GM12892 (cell line): ENCODE measurements at places on chromosomes 2 and 18.

DNA sequence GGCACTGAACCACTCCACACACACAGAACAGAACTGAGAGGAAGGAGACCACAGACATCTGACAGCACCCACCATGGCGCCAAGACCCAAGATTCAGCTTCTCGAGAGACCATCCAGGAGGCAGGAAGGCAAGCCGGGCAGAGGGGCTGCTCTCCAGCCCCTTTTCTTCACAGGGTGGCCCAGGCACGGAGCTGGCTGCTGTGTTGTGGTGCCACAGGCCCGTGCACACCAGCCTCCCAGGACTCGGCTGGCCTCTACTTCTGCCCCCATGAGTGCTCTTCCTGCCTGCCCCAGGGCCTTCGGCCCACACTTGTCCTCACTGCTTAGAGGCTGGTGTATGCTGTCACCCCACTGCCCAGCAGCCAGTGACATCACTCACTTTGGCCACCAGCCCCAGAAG, 547.6 kb upstream of the RAB6C start:
- DNase-seq, result no peak

DNA sequence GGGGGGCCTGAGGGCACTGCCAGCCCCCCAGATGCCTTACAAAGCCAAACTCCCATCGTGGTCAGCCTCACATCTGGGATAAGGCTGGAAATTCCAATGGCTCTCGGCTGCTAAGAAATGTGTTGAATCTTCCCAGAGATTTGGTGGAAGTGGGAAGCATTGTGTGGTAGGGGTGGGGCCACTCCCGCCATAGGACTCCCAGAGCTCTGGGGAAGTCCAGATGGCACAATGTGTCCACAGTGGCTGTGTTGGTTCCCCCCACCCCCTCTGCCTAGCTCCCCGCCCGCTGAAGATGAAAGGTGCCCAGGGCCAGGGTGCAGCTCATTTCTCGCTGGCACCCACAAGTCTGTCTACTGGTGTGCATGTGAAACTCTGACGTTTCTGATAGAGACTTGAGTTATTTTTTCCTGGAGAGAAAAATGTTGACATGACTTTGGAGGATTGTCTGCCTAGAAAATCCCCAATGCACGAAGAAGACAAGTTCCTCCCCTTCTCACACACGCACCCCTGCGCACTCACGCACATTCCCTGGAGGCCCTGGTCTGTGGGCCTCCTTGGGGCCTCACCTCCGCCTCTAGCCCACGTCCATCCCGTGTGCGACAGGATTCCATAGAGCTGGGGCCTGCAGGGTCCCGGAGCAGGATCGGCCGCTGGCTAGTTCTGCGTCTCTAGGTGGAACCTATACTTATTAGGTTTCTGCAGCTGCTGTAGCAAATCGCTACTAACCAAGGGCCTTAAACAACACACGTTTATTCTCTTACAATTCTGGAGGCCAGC, 199.1 kb downstream of the ZFP36L2 start:
- DNase-seq, result no peak

DNA sequence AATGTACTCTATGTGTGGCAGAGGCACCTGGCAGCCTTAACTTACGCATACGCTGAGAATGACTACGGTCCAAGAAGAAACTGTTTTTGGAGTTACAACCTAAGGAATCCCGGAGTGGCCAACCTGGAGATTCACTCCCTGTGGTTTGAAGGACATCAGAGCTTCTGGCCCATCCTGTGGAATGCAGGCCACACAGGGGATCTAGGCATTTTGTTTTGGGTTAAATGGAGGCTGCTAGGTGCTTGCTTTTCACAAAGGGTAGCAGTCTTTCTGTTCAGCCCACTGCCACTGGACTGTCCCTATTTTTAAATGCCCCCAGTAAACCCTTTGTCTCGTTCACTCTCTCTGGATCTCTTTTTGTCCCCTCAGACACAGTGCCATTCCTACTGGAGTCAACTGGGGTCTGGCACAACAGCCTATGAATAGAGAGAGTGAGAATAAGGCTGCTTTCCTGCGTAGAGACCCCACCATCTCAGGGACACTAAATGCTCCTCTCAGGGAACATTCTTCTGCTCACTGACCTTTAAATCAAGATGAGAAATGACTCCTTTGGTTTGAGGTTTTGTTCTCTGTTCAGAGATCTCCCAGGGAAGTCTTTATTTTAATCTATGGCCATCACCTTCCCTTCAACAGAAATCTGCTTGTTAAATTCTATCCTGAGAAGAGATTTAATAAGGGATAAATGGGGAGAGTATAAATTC, 124.9 kb downstream of the B3GNT2 start:
- DNase-seq, result no peak

GRCh38 chr2:126849991-126850535, 48.6 kb upstream of the TEX51 start:
- no peak for DNase-seq

- no peak for DNase-seq
These were observed 70.3 kb downstream of the PPP1R1C start for GRCh38 chr2:182055993-182056392.

DNA sequence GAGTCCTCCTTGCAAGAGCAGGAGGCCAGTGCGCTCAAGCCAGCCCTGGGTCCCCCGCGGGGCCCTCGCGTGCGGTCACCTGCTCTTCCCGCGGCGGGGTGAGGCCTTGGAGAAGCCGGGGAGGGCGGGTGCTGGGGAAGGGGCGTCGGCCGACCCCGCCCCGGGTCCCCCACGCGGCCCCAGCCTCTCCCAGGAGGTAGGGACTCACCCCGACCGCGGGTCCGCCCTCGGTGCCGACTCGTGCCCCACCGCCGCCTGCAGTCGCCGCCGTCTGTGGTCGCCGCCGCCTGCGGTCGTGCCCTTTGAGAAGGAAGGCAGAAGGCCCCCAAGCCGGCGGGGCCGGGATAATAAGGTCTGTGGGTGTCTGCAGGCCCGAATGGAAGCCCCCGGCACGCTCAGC, 32.7 kb downstream of the SERPINB8 start:
- DNase-seq, result no peak

- no peak for DNase-seq
These were observed 22.1 kb downstream of the MROH2A start for GRCh38 chr2:233800208-233800607.

- no peak for DNase-seq
These were observed 213.4 kb downstream of the CDH20 start for GRCh38 chr18:61546590-61546989.

DNA sequence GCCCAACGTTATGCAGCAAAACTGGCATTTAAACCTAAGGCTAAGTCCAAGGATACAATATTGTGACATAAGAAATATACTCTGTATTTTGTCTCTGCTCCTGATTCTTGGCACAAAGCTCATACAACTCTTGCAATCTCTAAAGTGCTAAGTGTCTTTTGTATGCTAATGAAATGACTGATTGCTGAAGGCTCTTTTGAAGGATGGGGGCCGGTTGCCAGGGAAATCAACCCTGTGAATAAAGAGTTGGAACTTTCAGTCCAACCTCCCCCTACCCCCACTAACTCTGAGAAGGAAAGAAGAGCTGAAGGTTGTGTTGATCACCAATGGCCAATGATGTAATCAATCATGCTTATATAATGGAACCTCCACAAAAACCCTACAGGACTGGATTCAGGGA, 40.3 kb downstream of the SESTD1 start:
- no peak for DNase-seq

DNA sequence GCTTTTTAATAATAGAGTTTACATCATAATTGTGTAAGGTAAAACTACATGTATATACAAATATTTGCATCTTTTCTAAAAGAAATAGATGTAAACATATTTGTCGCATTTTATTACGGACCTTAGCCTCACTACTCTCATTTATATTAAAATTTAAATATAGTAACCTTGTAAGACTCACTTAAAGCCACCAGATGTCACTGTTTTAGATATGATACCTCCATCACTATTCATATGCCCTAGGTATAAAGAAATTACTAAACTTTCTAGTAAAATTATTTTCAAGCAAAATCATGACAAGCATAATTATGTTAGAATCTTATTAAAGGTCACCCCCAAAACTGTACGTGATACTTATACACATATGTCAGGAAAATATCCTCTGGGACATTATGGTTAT, 674.3 kb upstream of the REG3G start:
- DNase-seq, result no peak

DNA sequence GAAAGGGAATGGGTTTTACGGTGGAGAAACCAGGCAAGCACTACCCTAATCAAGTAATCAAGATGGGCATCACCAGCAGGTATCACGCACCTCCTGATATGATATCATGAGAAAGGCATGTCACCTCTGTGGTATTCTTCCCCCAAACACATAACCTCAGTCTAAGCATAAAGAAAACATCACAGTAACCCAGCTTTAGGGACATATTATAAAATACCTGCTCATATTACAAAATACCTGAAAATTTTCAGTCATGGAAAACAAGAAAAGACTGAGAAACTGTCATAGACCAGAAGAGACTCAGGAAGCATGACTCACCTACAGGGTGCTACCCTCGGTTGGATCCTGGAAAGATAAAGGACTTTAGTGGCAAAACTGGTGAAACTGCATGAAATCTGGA, 30.5 kb downstream of the GCKR start:
- no peak for DNase-seq

DNA sequence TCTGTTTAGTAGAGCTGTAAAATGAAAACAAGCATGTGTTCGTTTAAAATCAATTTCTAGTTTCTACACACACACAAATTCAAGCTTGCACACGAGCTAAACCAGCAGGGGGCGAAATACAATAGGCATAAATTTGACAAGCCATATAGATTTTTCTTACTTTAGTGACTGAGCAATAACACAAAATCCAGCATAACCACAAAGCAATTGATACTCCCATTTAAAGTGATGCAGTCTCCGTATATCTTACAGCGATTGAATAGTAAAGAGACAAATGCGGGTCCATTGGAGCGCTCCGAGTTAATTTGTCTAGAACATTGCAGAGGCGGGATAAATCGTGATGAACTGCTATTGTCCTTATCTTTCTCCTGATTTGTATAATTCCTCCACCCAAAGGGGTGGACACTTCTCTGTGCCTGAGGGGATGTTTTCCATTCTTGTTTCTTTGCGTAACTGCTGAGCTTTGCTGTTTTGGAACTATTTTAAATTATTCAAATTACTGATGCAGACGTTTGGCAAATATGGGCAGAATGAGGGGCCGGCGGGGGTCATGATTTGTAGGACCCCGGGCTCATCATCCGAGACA, 1.2 kb upstream of the AFTPH start:
- DNase-seq, result no peak
